Renal cortex interstitium (tissue), 15 donors: ENCODE measurements at places on chromosomes 7 and 10. TPM values are rescaled to one million over a fixed set of nuclear protein-coding genes. Genes with fewer than 3 reads are reported as not detected.

- no peak for DNase-seq
Measured at GRCh38 chr7:17497549-17498167, 199.2 kb downstream of the AHR start.

DNA sequence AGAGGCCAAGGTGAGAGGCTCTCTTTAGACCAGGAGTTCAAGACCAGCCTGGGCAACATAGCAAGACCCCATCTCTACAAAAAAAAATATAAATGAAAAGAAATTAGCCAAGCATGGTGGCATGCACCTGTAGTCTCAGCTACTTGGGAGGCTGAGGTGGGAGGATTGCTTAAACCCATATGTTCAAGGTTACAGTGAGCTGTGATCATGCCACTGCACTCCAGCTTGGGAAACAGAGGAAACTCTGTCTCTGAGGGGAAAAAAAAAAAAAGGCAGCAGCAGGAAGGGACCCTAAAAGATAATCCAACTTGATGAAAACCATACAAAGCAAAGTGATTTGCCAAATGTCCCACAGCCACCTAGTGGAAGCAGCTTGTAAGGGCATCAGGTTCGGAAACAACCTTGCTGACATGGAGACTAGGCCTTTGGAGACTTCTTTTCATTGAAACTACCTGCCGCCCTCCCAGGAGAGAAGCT lies 15.6 kb upstream of the PBLD start:
- DNase-seq = no peak

Gene ARPC1A
- polyA plus RNA-seq = 101 TPM

GRCh38 chr10:46558392-46559185 lies 2.1 kb upstream of the GPRIN2 start:
- no peak for DNase-seq

GRCh38 chr10:90289037-90289436 lies 568.8 kb downstream of the HTR7 start:
- DNase-seq = no peak
